ENCODE measurements at places on chromosomes 12 and 14.

DNA sequence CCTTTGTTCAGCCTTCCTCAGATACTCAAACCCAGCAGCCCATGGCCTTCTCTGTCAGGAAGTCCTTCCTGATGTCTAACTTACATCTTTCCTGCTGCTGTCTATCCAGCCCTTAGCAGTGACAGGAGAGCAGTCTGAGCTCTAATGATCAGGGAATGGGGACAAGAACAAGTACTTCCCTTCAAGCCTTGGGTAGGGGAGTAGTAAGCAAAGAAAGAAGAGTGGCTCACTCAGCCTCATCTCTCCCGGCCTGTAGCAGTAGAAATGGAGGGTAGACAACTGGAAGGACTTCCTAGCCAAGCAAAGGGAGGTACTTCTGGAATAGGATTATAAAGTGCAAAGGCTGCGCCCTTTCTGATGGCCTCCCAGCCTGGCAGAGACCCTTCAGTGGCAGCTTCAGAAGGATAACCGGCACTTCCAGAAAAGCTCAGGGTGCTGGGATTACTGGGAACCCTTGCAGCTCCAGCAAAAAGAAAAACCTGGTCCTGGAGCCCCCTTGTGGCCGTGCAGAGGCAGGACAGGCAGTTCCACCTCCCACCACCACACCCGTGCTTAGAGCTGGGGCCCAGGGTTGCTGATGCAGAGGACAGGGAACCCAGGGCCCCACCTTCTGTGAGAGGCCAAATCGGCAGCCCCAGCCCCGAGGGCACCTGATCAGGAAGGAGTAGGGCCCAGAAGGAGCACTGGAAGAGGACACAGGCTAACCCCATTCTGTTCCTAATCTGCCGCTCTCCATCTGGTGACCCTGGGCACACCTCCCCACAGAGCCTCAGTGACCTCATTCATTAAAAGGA, 12.4 kb upstream of the SMUG1 start:
- peak; percentile 69 for DNase-seq

- DNase-seq: no peak
These were observed 53.7 kb downstream of the PAWR start for GRCh38 chr12:79637093-79637492.

DNA sequence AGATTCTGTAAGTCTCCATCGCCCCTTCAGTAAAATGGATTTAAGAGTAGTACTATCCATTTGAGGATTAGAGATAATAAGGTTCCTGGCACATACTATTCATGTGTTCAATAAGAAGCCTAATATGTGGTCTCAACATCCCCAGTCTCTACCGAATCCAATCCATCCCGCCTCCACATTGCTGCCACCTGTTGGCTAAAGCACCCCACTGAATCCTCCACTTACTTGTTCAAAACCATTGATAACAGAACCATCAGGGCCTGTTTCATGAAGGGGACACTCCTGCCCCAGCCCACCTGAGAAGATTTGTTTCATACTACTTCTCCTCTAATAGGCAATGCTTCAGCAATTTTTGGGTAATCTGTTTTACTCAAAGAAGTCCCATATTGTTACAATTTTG, 147.5 kb downstream of the SLC2A13 start:
- no peak for DNase-seq

GRCh38 chr12:62705846-62706245, 229.1 kb downstream of the PPM1H start:
- DNase-seq: no peak

GRCh38 chr12:27505761-27506160, 18.2 kb upstream of the PPFIBP1 start:
- no peak for DNase-seq

GRCh38 chr12:84464616-84465015, 448.0 kb downstream of the SLC6A15 start:
- DNase-seq: no peak

DNA sequence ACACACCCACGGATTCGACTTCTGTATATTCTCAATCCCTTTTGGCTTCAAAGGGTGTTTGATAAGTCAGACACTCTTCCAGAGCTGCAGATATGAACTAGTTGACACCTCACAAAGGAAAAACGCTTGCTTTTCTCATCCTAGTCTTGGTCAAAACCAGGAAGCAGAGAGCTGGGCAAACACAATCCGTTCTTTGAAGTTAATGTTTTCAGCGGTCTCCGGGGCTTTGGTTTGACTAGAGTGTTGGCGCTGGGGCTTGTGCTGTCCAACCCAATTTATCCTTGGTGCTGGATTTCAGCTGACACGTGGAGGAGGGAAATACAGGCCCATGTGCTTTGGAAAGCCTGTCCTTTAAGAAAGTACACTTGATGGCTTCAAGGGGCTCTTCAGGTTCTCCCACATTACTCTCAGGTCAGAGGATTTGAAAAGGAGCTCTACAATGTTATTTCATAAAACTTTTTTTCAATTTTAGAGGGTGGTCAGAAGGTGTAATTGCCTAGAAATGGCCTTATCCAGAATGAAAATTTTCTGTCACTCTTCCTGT, 985.8 kb downstream of the VRK1 start:
- DNase-seq: no peak

DNA sequence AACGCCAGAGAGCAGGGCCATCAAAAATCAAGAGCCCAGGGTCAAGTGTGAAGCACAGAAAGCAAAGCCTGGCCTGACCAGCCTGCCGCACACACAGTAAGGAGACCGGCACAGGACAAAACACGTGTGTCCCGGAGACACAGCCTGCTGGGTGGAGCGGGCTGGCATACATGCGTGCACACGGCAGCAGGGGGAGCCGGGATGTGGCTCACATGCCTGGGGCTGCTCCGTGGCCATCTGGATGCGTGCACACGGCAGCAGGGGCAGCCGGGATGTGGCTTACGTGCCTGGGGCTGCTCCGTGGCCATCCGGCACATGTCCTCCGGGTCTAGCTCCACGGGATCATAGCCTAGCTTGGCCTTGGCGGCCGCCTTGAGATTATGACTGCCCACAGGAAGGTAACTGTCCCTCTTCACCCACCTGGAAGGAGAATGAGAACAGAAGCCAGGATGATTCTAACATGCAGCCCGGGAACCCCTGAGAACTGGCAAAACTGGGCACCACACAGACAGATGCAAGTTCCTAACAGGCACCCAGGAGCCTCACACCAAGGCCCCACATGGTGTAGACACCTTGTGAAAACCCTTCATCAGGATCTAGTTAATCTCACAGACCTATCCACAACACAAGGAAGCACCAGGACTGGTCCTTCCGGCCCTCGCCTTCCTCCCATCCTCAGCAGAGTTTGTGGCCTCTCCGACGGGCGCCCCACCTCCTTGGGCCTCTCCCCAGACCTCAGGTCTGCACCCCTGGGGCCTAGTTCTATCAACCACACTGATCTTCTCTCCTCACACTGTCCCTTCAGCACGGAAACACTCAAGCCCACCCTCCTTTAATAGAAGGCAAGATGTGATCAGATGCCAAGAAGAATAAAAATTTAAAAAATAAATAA, 13.6 kb downstream of the POLE start:
- DNase-seq: no peak

DNA sequence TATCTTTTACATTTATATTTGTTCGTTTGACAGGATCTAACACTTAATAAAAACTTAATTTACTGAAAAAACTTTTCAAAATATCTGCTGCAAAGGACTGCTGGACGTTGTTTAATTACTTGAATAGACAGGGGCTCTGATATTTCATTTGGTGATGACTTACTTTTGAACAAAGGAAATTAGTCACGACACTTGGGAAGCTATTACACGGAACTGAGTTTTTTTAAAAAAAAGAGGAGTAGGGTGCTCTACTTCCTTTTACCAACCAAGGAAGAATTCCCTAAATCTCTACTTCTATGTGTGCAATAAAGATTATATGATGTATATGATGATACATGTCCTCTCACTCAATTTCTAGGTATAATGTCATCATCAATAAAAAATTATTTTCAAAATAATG, 4.7 kb downstream of the FGD6 start:
- no peak for DNase-seq

GRCh38 chr12:80183939-80184338, 84.6 kb downstream of the OTOGL start:
- no peak for DNase-seq

DNA sequence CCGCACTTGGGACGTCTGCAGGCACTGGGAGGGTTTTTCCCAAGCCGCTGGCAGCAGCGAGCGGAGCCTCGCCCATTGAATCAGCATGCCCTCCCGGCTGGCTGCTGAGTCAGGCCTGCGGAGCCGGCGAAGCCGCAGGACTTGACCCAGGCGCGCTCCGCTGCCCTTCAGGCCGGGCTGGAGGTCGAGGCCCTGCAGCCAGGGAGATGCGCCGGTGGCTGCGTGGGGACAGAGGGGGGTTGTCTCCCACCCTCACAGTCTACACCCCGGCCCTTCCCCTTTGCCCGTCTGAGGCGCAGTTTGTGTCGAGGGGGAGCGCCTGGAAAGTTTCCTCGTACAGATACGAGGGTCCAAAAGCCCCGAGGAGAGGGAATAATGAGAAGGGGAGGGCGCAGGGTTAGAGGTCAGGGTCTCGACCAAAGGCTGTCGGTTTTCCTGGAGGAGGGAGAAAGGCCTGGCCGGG, 759 bp upstream of the KLC1 start:
- no peak for DNase-seq

- DNase-seq: no peak
These were observed 10.0 kb upstream of the NRIP2 start for GRCh38 chr12:2844786-2845185.

All from activated CD8-positive, alpha-beta memory T cell treated with anti-CD3 and anti-CD28 coated beads, Interleukin-2, amount 10 ng/mL, durations not matched to agents 7 days and 5 days (primary cell).